ENCODE measurements at places on chromosomes 13 and 19. TPM values are rescaled to one million over a fixed set of nuclear protein-coding genes. Genes with fewer than 3 reads are reported as not detected.

The ETV2 gene
- total RNA-seq = 1.4 TPM

The TMPRSS9 gene
- total RNA-seq = not detected

- peak; percentile 20 for DNase-seq
Observed at GRCh38 chr19:7456964-7457541, 31.8 kb downstream of the PEX11G start.

- DNase-seq = no peak
Observed at GRCh38 chr13:87736849-87737385, 65.7 kb downstream of the SLITRK5 start.

GRCh38 chr19:46349311-46349993, 2.6 kb downstream of the PPP5C start:
- DNase-seq = no peak

GRCh38 chr19:7007859-7008258, 13.4 kb downstream of the MBD3L2B start:
- no peak for DNase-seq

DNA sequence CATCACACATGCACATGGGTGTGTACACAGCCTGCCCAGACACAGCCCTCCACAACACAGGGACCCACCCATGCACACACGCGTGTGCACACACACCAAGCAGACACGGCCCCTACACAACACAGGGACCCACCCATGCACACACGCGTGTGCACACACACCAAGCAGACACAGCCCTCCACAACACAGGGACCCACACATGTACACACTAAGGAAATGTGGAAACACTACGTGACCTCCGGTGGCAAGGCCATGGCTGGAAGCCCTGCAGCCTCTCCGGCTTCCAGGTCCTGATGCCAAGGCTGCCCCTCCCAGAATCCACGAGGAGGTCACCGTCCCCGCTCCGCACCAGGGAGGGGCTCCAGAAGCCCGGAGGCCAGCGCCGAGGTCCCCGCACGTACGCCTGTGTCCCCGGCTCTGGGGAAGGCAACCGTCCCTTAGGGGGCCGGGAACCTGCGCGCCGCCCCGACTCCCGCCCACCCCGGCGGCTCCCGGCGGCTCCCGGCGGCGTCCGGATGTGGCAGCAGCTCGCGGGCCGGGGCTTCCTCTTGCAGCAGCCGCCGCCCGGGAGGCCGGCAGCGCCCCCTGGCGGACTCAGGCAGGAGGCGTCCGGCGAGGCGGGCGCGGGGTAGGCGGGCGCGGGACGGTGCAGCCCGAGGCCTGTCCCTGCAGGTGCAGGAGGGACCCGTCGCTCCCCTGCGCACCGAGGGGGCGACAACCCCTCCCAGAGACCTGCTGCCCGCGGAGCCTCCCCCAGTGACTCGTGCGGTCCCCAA, 29.8 kb upstream of the GRTP1 start:
- peak; percentile 89 for DNase-seq

GRCh38 chr13:22017226-22017625, 346.4 kb downstream of the FGF9 start:
- DNase-seq = peak; percentile 16

DNA sequence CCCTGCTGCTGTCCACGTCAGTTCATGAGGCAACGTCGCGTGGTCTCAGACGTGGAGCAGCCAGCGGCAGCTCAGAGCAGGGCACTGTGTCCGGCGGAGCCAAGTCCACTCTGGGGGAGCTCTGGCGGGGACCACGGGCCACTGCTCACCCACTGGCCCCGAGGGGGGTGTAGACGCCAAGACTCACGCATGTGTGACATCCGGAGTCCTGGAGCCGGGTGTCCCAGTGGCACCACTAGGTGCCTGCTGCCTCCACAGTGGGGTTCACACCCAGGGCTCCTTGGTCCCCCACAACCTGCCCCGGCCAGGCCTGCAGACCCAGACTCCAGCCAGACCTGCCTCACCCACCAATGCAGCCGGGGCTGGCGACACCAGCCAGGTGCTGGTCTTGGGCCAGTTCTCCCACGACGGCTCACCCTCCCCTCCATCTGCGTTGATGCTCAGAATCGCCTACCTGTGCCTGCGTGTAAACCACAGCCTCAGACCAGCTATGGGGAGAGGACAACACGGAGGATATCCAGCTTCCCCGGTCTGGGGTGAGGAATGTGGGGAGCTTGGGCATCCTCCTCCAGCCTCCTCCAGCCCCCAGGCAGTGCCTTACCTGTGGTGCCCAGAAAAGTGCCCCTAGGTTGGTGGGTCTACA, 6.6 kb downstream of the FSTL3 start:
- no peak for DNase-seq

DNA sequence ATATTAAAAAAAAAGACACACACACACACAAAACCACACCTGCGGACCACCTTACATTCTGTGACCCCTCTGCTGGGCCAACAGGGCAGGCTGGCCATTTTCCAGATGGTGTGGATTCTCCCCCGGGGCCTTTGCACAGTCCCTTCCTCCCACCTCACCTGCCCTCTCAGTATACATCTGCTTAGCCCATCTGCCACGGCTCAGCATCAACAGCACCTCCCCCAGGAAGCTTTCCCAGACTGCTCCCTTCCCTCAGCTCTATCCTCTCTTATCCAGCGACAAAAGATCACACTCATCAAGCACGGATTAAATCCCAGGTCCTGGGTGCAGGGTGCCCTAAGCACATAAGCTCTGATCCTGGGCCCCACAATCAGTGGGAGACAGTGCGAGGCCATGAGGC, 4.5 kb downstream of the ZNF787 start:
- DNase-seq = no peak

- no peak for DNase-seq
Observed at GRCh38 chr19:4097501-4097900, 26.4 kb downstream of the MAP2K2 start.

- peak; percentile 80 for DNase-seq
Observed at GRCh38 chr19:46355234-46356148, 8.6 kb downstream of the PPP5C start.

Measured in activated CD8-positive, alpha-beta T cell treated with anti-CD3 and anti-CD28 coated beads for 36 hours (primary cell).